Activated CD8-positive, alpha-beta memory T cell treated with anti-CD3 and anti-CD28 coated beads for 24 hours (primary cell): ENCODE measurements at places on chromosomes 6 and 20.

- no peak for DNase-seq
Observed at GRCh38 chr6:7933794-7934193, 23.2 kb upstream of the TXNDC5 start.

- DNase-seq = no peak
Observed at GRCh38 chr6:44737829-44738528, 350.5 kb downstream of the CDC5L start.

DNA sequence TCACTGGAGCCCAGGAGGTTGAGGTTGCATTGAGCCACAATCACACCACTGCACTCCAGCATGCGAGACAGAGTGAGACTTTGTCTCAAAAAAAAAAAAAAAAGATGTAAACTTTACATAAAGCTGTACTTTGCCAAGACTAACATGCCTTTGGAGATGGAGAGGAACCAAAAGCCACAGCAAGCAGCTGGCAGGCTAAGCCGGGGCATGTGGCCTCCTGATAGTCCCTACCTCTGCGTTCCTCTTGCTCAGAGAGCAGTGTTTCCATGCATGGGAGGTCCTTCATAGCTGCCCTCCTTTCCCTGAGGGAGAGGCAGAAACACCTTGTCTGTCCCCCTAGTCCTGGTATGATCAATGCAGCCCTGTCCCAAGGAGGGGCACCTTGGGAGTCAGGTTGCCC lies 35.2 kb downstream of the SPATA2 start:
- DNase-seq = no peak

DNA sequence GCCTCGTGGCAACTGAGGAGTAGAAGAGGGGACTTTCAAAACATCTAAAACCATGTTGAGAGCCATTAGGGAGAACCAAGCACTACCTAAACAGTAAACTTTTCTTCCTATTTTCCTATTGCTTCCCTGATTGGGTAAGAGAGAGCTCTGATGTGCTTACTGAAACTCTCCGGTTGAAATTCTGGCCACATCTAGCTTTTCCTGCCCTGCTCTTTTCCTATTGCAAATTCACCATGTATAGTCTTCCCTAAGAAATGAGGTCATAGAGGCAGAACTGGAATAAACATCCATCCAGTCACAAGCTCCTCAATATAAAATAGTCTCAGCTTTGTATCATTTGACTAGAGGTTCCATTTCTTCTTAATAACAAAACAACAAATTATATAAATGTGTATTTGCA lies 199.5 kb upstream of the CNR1 start:
- no peak for DNase-seq

DNA sequence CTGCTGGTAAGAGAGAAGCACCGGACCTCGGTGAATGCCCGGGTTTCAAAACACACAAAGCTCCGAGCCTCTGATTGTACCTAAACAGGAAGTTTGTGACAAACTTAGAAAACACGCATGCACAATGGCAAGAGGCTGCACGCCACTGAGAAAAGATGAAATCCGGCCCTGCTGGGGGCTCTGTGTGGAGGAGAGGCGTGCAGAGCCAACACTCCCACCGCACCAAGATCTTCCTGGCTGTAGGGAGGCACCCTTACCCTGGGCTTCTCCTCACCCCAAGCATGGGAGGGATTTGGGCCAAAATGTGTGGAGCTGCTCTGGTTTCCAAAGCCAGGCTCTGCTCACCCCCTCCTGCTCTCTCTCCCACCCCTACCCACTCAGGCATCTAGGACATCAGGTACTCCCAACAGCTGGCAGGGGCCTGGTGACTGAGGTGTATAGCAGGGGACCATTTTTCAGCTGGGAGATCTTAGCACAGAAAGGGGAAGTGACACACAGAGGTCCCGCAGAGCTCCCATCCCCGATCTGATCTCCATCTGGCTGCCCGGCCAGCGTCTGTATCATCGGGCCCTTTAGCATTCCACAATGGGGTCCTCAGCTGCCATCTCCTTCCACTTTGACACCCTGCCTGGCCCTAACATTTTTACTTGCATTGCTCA lies 84.2 kb downstream of the TRERF1 start:
- peak; percentile 75 for DNase-seq

GRCh38 chr6:14772188-14772587 lies 473.7 kb upstream of the JARID2 start:
- no peak for DNase-seq

DNA sequence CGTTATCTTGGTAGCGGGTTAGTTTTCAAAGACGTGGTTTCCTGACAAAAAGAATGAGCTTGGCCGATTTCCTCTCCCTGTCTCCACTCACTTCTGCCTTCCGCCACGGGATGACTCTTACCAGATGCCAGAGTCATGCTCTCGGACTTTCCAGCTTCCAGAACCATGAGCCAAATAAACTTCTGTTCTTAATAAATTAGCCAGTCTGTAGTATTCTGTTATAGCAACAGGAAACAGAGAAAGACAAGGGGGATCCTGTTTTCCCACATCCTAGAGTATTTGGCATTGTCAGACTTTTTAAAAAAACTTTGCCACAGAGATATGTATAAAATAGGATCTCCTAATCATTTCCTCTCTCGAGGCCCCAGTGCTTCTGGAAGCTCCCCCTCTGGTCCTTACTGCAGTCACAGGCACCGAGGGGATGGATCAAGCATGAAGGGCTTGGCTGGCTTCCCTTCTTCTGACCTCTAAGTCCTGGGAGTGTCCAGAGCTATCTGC lies 84.9 kb upstream of the NAA20 start:
- no peak for DNase-seq

GRCh38 chr20:10949930-10950783 lies 276.4 kb upstream of the JAG1 start:
- DNase-seq = no peak

DNA sequence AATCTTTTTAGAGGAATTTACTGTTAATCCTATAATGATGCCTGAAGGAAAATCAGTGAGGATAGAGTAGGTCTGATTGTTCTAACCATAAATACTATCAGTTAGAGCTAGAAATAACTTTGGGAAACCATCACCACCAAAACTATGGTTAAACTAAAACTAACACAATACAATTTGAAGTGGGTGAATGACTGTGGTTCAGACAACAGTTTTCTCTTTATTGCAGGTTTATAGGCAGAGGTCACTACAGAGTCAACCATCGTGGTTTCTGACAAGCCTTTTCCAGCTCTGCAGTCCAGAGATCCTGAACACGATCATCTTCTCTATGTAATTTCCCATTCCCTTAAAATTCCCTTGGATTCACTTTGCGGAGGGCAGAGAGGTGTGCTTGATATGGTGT lies 134.3 kb downstream of the IBTK start:
- no peak for DNase-seq

DNA sequence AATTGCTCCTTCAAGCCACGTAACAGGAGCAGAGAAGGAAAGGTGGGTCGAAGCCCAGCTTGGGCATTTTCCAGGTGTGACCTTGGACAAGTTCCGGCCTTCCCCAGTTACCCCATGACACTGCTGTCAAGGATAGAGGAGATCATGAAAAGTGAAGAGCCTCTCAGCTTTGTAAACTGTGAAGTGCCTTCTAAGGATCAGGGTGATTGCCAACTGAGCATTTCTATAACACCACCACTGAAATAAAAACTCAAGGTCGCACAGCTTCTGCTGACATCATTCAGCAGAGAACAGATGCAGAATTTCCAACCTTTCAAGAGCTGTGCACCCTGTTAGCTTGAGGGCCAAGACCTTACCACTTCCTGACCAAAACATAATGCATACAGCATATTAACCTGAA lies 24.0 kb upstream of the ZMYND8 start:
- DNase-seq = no peak

DNA sequence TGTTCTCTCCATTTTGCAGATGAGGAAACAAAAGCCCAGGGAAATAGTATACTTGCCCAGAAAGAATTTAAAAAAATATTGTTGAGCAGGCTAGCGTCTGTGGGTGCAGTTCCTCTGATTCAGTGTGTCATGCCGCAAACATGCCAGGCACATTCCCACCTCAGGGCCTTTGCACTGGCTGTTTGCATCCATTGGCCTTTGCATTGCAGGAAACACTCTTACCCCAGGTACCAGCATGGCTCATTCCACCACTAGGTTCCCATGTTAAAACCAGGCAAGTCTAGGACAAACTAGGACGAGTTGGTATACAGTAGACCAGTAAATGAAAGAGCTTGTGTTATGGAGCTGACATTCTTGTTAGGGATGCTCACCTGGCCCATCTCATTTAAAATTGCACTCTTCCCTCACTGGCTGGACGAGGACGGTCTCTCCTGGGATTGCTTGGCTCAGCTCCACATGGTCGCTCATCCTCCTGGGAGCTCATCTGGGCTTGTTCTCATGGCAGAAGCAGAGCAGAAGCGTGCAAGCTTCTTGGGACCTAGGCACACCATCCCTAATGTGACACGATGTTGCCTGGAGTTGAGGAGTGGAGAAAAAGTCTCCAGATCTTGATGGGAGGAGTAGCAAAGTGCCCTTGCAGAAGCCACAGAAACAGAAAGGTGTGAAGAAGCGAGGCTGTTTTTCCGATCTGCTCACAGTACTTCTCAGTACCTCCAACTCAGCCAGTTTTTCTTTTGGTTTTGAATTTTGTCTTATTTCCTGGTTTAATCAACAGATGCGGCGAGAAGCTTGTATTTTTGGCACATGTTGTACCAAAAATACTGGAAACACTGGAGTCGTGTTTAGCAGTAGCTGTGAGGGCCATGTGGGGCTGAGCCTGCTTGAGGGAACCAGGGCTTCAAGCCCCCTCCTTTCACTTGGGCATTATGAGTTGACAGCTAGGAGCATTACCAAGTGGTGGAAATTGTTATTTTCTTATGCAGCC lies 13.9 kb downstream of the ZNF831 start:
- peak; percentile 72 for DNase-seq

DNA sequence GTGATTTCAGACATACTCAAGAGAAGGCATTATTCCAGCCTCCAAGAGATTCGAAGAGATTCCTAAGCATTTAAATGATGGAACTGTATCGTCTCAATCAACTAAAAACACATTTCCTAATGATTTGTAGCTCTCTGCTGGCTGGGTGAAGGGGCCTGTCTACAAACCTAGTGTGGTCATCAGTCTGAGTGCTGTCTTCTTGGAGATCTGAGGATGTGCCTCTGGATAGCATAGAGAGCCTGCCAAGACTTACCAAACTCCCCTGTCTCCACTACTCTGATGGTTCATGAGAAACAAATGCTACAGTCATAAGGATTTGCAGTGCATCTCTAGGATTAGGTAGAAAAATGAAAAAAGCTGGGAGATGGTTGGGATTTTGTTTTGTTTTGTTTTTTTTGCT lies 176.9 kb upstream of the CITED2 start:
- no peak for DNase-seq

- DNase-seq = peak; percentile 69
Observed at GRCh38 chr6:150006961-150007464, 18.3 kb downstream of the RAET1L start.

GRCh38 chr6:139990856-139991465 lies 616.5 kb upstream of the CITED2 start:
- DNase-seq = no peak

- DNase-seq = no peak
Observed at GRCh38 chr6:44104481-44105021, 22.7 kb downstream of the MRPL14 start.

- no peak for DNase-seq
Observed at GRCh38 chr6:143058987-143059386, 1.7 kb upstream of the AIG1 start.

- no peak for DNase-seq
Observed at GRCh38 chr6:139544701-139545057, 170.2 kb upstream of the CITED2 start.

DNA sequence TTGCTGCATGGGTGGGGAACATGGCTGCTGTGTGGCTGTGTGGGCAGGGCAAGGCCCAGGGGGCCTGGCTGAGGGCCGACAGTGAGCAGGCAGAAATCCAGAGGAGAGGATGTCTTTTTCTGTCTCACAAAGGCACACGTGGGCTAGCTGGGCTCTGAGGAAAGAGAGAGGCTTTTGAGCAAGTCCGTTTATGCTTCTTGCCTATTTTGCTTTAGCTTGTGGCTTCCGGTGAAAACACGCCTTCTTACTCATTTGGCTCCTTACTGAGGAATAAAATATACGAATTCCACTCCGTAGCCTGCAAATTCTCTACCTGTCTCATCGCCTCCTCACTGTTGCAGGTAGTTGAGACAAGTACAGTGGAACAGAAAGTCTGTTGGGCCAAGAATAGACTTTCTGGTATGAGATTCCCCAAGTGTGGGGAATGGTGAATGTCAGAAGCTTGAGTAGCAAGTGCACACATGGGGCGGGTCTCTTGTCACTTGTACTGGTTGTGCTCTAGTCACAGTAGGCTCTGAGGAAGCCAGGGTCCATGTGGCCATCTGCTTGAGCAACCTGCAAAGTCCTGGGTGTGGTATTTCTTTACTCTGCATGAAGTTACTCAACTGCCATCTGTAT lies 28.4 kb downstream of the WRNIP1 start:
- no peak for DNase-seq

DNA sequence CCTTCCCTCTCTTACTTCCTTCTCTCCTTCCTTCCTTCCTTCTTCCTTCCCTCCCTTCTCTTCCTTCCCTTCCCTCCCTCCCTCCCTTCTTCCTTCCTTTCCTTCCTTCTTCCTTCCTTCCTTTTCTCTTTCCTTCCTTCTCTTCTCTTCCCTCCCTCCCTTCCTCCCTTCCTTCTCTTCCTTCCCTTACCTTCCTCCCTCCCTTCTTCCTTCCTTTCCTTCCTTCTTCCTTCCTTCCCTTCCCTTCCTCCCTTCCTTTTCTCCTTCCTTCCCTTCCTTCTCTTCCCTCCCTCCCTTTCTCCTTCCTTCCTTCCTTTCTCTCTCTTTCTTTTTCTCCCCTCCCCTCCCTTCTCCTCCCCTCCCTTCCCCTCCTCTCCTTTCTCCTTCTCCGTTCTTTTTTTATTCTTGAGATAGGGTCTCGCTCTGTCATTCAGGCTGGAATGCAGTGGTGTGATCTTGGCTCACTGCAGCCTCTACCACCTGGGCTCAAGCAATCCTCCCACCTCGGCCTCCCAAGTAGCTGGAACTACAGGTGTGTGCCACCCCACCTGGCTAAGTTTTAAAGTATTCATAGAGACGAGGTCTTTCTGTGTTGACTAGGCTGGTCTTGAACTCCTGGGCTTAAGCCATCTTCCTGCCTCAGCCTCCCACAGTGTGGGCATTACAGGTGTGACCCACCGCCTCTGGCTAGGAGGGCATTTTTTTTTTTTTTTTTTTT lies 1.1 kb upstream of the ZNF512B start:
- DNase-seq = no peak

GRCh38 chr6:133277900-133278545 lies 36.9 kb downstream of the EYA4 start:
- DNase-seq = no peak

GRCh38 chr6:34324738-34325444 lies 67.6 kb downstream of the NUDT3 start:
- DNase-seq = no peak
